ENCODE measurements at places on chromosomes 16 and 17.

- DNase-seq, result no peak
Measured at GRCh38 chr17:81491181-81491581, 21.4 kb downstream of the ACTG1 start.

DNA sequence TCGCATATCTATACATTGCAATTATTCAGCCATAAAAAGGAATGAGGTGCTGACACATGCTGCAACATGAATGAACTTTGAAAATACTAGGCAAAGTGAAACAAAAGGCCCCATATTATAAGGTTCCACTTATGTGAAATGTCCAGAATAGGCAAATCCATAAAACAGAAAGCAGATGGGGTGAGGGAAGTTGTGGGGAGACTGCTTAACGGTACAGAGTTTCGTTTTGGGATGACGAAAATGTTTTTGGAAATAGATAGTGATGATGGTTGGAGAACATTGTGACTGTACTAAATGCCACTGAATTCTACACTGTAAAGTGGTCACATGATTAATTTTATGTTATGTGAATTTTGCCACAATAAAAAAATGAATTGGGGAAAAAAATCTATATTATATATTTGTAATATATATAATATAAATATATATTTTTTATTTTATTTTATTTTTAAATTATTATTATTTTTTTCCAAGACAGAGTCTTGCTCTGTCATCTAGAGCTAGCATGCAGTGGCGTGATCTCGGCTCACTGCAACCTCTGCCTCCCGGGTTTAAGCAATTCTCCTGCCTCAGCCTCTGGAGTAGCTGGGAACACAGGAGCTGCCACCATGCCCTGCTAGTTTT, 4.2 kb upstream of the GNA13 start:
- no peak for DNase-seq

DNA sequence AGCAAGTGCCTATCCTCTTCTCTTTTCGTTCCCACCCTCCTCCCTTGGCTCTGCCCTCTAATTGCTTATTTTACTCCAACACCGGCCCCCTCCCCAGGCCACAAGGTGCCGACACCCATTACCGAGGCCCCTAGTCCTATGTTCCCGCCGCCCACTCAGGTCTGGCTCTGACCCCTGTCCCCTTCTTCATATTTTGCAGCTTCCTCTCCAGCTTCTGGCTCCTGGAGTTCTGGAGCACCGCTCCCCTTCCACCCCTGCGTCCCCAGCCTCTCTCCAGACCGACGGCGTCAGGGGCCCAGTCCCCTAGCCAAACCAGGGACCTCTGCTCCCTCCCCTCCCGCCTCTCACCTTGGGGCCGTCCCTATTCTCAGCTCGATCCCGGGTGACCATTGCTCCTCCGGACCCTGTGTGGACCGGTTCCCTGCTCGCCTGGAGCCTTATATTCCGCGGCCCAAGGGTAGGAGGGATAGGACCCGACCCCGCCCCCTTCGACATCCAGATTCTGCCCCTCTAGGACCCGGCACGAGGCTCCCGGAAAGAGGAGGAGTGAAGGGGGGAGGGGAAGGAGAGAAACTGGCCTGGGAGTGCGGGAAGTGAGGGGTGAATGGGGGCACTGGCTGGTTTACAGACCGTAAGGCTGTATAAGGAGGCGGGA, at the start of gene HES7:
Gene HES7 (minus strand): TSS at position 412 of the 655 bp plus-strand sequence. CDS start 22 bp downstream, at position 390.
- DNase-seq, result peak; percentile 56

- no peak for DNase-seq
Measured at GRCh38 chr16:4093495-4094126, 22.6 kb downstream of the ADCY9 start.

DNA sequence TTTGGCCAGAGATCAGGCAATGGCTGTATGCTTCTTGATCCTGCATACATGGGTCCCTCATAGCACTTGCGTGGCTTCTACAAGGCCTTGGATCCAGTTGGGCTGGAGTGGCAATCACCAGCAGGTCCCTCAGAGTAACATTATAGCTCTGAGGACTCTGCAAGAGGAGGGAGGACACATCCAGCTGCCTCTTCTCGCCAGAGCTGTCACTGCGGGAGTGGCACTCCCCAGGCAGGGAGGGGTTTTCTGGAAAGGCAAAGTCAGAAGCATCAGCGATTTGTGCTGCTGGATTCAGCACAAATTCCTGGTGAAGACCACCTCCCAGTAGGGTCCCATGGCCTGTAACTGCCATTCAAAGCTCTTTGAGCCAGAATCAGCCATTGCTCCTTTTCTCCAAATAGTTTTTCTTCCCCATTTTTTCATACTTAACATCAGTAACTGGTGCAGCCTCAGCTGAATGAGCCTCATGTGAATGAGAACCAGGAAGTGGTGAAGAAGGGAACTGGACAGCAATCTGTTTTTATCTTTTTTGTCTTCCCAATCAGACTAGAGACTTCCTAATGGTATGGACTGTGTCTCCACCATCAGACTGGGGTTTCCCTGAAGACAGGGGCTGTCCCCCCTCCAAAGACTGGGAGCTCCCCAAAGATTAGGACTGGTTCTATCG, 40.6 kb upstream of the HOXB13 start:
- peak; percentile 22 for DNase-seq

DNA sequence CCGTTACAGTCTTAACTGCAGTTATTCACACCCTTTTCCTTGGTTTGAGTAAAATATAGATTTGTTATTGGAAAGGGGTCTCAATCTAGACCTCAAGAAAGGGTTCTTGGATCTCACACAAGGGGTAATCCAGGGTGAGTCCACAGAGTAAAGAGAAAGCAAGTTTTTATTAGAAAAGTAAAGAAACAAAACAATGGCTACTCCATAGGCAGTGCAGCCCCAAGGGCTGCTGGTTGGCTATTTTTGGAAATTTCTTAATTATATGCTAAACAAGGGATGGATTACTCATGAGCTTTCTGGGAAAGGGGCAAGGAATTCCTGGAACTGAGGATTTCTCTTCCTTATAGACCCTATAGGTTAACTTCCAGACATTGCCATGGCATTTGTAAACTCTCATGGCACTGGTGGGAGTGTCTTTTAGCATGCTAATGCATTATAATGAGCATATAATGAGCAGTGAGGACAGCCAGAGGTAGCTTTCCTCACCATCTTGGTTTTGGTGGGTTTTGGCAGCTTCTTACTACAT, 24.5 kb upstream of the MILR1 start:
- DNase-seq, result no peak

- no peak for DNase-seq
Measured at GRCh38 chr16:27287887-27288286, 19.3 kb upstream of the NSMCE1 start.

GRCh38 chr17:40961591-40961990, 5.2 kb downstream of the KRT39 start:
- DNase-seq, result no peak

- no peak for DNase-seq
Measured at GRCh38 chr16:86995456-86995855, 321.7 kb downstream of the C16orf95 start.

DNA sequence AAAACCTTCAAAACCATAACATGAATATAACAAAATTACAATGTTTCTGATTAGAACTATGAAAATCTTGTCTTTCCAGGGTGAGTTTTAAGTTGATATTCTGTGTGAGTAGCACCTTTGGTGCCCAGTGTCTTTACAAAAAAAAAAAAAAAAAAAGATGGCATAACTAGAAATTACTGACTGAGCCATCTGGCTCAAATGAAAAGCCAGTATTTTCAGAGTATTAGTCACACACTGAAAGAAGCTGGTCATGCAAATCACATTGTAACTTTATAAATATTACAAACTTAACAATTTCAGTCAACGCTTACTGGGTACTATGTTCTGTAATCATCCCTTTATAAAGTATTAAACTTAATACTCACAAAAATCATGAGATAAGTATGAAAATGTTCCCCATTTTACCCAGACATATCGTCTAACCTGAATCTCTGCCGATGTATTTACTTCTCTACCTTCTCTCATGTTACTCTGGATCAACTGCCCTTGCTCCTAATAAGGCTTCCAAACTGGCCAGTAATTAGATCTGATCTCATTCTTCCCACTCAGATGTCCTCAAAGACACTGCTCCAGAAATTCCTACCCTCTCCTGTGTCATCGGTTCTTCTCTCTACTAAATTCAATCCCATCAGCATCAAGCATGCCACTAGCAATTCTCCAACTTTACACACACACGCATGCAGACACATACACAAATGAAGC, 25.4 kb downstream of the UBE2G1 start:
- no peak for DNase-seq

- no peak for DNase-seq
Measured at GRCh38 chr16:31357324-31358109, 2.5 kb downstream of the ITGAX start.

GRCh38 chr16:27202923-27203506, 311 bp upstream of the KDM8 start:
- DNase-seq, result no peak

- no peak for DNase-seq
Measured at GRCh38 chr16:87927195-87927562, 9.2 kb downstream of the CA5A start.

DNA sequence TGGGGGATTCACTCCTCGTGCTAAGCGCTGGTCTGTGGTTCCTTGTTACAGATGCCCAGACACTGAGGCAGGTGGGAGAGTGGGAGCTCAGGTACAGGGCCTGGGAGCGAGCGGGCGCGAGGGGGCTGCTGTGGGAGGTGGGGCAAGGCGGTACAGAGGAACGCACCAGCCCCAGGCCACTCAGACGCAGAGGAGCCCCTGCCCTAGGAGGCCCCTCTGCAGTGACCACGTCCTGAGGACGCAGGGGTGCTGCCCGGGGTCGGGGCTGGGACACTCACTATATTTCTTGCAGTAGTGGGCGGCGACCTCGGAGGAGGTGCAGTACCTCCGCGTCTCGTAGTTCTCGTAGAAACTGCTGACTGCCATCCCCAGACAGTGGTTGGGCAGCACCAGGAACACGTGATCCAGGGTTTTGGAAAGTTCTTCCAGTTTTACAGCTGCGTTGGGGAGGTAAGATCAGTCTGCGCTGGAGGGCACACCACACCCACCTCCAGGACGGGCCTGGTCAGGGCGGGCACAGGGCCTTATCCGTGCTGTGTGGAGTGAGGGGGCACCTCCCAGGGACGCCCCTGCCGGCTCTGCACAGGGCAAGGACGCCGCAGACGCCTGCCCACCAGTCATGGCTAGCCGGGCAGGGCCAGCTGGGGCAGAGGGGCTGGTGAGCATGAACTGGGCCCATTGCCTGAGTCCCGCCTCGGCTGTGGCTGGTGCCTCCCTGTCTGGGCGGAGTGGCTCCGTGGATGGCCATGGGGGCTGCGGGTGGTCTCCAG, 16.3 kb upstream of the RNPS1 start:
- DNase-seq, result no peak

DNA sequence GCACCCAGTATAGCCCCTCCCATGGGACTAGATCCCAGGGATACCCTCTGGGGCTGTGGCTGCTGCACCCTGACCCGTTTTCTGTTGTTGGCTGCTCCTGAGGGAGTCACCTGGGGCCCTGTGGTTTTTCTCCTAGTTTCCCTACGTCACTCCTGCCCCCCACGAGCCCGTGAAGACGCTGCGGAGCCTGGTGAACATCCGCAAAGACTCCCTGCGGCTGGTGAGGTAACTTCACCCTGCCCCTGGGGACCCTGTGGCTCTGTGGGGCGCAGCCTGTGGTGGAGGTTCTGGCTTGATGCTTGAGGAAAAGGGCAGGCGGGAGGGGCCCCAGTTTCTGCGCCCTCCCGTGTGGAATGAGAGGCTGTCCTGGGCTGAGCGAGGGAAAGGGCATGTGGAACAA, 27.2 kb downstream of the MGRN1 start:
- no peak for DNase-seq

GRCh38 chr16:1152123-1152638, 725 bp upstream of the CACNA1H start:
- DNase-seq, result no peak

DNA sequence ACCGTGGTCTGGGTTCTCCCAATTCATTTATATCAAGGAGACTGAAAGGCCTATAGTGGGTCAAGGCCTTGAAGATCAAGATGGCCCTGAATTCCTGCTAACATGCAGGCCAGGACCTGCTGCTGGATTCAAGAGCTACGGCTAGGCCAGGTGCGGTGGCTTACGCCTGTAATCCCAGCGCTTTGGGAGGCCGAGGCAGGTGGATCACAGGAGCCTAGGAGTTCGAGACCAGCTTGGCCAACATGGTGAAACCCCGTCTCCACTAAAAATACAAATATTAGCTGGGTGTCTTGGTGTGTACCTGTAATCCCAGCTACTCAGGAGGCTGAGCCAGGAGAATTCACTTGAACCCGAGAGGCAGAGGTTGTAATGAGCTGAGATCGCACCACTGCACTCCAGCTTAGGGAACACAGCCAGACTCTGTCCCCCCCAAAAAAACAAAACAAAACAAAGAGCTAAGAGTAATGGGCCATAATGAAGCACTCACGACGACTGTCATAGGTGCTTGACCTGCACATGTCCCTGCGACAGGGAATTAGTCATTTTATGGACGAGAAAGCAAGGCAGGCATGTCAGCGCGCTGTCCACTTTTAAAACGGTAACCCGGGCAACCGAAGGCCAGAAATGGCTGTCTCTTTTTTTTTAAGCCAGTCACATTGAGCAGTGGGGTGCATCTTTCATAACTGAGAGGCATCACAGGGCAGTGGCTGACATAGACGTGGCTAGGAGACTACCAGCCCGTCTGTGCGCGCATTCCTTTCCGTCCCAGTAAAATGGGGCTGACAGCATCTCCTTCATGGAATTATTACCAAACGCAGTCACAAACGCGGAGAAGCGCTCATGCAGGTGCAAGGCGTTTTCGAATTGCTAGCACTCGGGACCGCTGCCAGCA, 1.0 kb upstream of the FBRS start:
- DNase-seq, result no peak

DNA sequence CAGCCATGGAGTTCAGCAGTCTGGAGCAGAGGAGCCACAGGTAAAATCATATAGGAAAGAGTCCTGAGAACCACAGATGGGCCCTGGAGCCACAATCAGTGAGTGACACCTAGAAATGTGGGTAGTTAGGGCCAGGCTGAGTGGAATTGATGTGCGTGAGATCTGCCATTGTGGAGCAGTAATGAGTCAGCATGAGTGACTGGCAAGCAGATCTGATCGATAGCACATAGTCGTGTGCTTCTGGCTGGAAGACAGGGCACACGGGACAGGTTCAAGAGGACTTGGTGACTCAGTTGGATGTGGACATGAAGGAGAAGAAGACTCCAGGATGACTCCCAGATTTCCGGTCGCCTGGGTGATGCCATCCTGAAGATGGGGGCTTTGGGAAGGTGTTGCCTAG, 12.3 kb downstream of the ADORA2B start:
- no peak for DNase-seq

DNA sequence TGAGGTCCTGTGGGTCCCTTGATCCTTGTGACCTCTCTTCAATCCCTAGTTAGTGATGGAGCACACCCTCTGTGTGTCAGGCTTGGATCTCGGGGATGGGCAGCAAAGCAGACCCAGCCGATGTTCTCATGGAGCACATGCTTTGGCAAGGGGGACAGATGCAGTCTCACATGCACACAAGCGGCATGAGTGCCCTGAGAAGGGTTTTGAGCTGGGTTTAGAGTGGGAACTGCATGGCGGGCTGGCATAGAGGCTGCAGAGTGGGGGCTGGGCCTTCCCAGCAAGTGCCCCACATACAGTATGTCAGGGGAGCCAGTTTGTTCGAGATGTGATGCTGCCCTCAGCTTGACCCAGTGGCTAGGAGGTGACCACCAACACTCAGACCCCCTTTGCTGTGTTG, 41.6 kb downstream of the B9D1 start:
- DNase-seq, result no peak

Data from foreskin melanocyte (primary cell).